ENCODE measurements at places on chromosomes 1 and 21. TPM values are rescaled to one million over a fixed set of nuclear protein-coding genes. Genes with fewer than 3 reads are reported as not detected.

The RUNX3 gene
- total RNA-seq, result 1.8 TPM

The PLEKHG5 gene
- 11.2 TPM for total RNA-seq

The KRTAP11-1 gene
- total RNA-seq, result not detected

The SLC26A9 gene
- total RNA-seq, result not detected

The ATAD3C gene
- total RNA-seq, result under 0.01 TPM

The TAS1R3 gene
- total RNA-seq, result under 0.01 TPM

The ARTN gene
- total RNA-seq, result not detected

The AADACL3 gene
- total RNA-seq, result not detected

GRCh38 chr1:47205918-47206317 lies 16.1 kb upstream of the PDZK1IP1 start:
- DNase-seq, result peak; percentile 43

GRCh38 chr1:158286487-158286886 lies 3.2 kb upstream of the CD1C start:
- no peak for DNase-seq

- DNase-seq, result no peak
Measured at GRCh38 chr1:2233468-2233867, 5.3 kb downstream of the SKI start.

DNA sequence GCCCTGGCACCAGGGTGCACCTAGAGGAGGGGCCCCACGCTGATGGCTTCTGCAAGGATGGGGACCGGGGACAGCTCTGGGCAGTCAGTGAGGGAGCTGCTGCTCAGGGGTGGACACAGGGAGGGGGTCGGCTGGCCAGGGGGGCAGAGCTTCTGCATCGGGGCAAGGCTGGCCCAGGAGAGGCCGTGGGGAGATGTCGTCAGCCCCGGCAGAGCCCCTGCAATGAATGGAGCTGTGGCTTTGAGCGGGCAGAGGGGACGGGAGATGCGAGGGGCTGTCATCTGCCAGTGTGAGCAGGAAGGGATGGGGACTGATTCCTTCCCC lies 31.8 kb downstream of the SLX9 start:
- DNase-seq, result no peak

DNA sequence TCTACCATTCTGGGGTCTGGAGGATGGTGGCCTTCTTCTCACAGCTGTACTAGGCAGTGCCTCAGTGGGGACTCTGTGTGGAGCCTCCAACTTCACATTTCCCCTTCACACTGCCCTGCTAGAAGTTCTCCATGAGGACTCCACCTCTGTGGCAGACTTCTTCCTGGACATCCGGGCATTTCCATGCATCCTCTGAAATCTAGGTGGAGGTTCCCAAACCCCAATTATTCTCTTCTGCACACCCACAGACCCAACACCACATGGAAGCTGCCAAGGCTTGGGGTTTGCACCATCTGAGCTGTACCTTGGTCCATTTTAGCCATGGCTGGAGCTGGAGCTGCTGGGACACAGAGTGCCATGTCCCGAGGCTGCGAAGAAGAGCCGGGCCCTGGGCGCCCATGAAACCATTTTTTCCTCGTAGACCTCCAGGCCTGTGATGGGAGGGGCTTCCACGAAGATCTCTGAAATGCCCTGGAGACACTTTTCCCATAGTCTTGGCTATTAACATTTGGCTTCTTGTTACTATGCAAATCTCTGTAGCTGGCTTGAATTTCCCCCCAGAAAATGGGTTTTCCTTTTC lies 170.5 kb downstream of the FOXD2 start:
- DNase-seq, result no peak

DNA sequence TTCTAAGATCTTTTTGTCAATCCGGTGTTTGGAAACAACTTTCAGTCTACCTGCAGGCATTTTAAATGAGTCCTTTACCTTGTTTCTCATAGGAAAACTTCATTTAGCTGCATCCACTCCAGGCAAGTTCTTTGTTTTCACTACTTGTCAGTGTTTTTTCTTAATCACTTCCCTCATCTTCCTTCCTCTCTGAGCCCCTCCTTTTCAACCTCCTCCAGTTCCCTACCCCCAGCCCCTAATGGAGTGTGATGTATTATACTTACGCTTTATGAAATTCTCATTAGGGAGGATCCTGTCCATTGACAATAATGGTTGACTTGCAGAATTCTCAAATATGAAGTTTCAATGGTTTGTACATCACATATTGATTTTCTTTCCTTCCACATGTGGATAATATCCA lies 62.5 kb upstream of the BACH1 start:
- DNase-seq, result no peak

- no peak for DNase-seq
Measured at GRCh38 chr1:35675773-35676172, 34.4 kb upstream of the PSMB2 start.

DNA sequence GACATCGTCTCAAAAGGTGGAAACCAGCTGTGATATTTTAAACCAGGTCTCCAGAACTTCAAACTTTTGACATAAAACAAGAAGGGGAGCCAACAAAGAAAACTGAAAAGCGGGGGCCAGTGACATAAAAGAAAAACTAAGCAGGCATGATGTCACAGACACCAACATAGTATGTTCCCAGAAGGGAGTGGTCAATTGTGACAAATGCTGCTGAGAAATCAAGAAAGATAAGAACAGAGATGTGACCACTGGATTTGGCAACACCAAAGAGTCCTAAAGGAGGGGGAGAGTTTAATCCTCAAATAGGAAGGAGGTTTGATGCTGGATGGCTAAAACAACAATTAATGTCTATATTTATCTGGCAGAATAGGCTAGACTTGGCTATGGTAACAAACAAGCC lies 2.3 kb upstream of the RNF19B start:
- DNase-seq, result no peak

DNA sequence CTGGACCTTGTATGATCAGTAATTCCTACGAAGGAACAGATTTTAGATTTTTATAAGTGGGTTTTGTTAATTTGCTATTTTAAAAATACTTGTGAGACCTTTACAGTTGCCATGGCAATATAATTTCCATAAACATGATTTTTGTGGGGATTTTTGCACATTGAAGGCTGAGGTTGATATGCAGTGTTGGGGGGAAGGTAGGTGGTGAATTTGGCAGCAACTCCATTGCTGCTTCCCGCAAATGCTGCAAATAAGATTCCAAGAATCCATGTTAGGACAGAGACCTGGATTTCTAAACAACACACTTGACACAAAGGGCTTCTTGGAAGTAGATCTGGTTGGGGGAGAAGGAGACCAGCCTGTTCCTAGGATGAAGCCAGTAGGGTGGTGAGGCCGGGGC lies 18.2 kb downstream of the STUM start:
- DNase-seq, result no peak

GRCh38 chr1:53482441-53483153 lies 23.4 kb downstream of the DMRTB1 start:
- DNase-seq, result peak; percentile 42

- no peak for DNase-seq
Measured at GRCh38 chr1:203217139-203217655, 12.3 kb downstream of the CHIT1 start.

- no peak for DNase-seq
Measured at GRCh38 chr21:31448496-31448895, 104.4 kb upstream of the TIAM1 start.

- DNase-seq, result no peak
Measured at GRCh38 chr1:174794861-174795260, 204.9 kb upstream of the CACYBP start.

DNA sequence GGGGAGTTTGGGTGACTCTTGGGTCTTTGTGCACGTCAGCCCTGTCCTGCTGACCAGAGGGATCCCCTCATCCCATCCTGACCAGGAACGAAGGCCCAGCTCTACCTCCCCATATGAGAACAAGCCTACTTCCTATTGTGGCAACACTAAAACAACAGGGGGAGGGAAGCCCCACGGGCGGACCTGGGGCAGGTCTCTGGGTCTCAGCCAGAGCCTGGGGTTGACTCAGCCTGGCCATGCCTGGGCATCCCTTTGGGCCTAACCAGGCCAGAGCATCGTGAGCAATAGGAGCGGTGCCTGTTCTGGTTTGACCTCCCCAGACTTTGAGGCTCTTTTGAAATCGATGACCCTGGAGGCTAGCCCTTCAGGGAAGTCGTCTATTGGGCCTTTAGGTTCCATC lies 16.8 kb downstream of the RPS6KA1 start:
- DNase-seq, result peak; percentile 88

DNA sequence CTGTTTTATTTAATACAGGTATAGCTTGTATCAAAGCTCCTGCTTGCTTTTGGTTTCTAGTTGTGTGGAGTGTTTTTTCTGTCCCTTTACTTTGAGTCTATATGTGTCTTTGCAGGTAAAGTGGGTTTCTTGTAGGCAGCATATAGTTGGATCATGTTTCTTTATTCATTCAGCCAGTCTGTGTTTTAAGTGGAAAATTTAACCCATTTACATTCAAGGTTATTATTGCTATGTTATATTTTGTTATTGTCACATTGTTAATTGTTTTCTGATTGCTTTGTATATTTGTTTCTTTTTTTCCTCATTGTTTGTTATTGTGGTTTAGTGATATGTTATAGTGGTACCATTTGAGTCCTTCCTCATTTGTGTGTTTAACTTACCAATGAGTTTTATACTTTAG lies 26.7 kb downstream of the CLDN19 start:
- no peak for DNase-seq

DNA sequence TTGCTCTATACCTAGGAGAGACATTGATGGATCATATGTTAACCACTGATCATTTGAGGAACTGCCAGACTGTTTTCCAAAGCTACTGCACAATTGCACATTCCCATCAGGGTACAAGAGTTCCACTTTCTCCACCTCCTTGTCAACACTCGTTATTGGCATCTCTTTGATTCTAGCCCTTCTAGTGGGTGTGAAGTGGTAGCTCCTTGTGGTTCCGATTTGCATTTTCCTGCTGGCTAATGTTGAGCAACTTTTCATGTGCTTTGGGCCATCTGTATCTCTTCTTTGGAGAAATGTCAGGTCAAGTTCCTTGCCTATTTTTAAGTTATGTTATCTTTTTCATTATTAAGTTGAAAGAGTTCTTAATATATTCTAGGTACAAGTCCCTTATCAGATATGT lies 90.1 kb downstream of the DMRTB1 start:
- DNase-seq, result no peak

DNA sequence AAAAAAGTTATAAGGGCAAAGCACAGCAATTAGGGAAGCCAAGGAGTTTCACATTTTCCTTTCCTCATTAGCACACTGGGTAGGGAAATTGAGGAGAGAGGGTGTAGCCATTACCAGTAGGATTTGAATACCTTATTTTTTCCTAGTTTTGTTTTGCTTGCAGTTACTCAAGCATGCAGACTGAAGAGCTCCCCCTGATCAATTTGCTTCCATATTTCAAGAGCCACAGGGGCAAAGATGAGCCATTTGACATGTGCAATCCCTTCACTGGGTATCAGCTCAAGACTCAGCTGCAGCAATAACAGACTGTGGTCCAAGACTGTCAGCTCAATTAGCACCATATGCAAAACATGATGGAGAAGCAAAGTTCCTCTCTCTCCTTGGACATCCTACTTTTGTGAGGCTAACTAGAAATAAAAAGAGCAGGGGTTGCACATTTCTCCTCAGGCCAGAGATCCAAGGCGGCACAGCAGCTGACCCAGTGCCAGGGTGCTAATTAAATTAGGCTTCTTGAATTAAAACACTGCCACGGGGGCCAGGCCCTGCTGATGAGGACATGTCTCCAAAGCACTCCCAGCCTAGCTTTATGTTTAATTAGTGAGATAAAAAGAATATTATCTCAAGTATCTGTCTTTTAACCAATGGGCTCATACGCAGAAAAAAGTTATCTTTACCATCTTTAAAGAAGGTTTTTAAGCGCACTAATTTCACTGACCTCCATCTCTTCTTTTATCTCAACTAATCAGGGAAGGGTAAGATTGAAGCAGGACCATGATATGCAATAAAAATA lies 36.7 kb upstream of the LRRC53 start:
- DNase-seq, result no peak

GRCh38 chr1:177959811-177960515 lies 9.9 kb downstream of the SEC16B start:
- DNase-seq, result peak; percentile 78

- no peak for DNase-seq
Measured at GRCh38 chr1:3341236-3341994, 113.0 kb upstream of the ARHGEF16 start.

DNA sequence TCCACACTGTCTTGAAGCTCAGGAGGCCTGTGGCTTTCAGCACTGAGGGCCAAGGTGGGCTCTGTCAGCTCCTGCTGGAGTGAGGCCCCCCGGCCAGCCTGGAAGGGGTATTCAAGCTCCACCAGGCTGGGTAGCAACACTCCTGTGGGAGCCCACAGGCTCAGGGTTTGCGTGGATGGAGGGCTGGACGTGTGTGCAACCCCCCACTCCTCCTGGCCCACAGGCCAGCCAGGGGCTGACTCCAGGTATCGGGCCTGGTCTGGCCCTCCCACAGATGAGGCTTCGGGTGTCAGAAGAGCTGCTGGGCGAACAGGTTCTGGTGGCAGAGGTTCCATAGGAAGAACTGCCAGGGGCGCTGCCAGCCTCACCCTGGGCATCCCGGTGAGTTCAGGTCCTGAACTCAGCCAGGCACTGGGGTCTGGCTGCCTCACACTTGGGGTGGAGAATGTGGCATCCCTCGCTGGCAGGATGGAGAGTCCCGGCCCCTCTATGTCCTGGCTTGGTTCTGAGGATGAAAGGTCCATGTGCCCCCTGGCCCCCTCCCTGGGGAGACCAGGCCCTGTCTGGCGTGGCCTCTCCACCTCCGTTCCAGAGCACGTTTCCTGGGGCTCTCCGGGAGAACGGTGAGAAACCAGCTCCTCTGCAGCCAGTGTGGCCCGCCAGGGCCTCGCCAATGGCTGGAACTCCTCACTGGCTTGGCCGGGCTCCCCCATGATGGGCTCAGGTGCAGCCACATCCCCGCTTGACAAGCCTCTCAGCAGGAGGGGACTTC lies 64.6 kb upstream of the TARDBP start:
- peak; percentile 81 for DNase-seq

DNA sequence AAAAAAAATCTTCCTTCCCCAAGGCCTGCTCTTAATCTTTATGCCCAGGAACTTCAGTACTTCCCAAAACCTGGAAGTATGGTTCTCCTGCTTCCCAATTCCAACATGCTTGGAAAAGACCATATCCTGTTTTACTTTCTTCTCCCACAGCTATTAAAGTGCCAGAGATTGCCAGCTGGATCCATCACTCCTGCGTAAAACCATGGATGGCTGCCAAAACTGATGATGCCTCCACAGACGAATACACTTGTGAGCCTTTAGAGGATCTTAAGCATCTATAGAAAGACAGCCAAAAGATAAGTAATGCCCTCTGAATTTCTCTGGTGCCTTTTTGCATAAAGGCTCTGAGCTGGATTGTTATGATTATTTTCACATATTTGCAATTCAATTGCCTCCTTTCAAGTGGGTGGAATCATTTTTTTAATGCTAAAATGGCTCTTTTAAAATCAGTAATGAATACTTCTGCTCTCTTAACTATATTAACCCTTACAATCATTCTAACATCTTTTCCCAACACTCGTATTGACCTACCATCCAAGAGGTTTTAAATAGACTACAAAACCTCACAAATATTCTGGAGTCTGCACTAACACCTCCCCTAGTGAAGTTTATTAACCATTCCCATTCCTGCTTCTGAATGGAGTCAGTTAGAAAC lies 1807.8 kb downstream of the BRINP3 start:
- DNase-seq, result no peak

GRCh38 chr1:201511941-201512539 lies 5.1 kb upstream of the CSRP1 start:
- peak; percentile 84 for DNase-seq

All from osteoblast (primary cell).